PC-9 (cell line): ENCODE measurements at places on chromosomes 12 and 14. TPM values are rescaled to one million over a fixed set of nuclear protein-coding genes. Genes with fewer than 3 reads are reported as not detected.

The TPPP2 gene
- not detected in 2 replicates for total RNA-seq

The PDZRN4 gene
- not detected in 2 replicates for total RNA-seq

DNA sequence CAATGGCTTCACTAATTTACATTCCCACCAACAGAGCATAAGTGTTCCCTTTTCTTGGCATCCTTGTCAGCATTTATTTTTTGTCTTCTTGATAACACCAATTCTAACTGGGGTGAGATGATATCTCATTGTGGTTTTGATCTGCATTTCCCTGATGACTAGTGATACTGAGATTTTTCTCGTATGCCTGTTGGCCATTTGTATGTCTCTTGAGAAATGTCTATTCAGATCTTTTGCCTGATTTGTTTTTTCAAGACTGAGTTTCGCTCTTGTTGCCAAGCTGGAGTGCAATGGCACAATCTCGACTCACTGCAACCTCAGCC, 4.7 kb upstream of the PLD4 start:
- DNase-seq: no peak

GRCh38 chr12:98869886-98870503, 224.9 kb downstream of the APAF1 start:
- DNase-seq: no peak

- DNase-seq: no peak
These were observed 390.1 kb downstream of the KCNH5 start for GRCh38 chr14:62655166-62655565.

The HHIPL1 gene
- total RNA-seq: 0.28 and 0.48 TPM in 2 replicates

DNA sequence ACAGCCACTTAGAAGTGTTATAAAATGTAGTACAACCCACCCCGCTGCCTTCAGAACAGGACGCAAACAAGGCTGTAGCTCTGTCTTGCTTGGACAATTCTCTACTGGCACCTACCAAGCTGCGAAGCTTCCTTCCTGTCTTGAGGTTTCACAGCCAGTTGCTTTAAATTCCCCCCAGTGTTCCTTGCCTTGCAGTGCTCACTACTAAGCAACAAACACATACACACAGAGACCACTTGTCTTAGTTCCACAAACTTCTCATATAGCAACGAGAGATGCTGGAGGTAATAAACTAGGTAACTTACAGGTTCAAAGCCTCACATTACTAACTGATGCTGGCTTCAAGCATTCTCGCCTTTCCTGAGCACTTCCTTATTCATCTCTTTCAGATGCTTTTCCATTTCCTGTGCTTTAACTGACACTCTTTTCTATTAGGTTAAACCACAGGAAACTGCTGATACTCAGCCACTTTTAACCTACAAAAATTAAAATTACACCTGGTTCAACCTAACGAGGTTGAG, 91.5 kb upstream of the PTGDR start:
- no peak for DNase-seq

GRCh38 chr12:124162151-124163110, 132.5 kb upstream of the RFLNA start:
- DNase-seq: no peak

The GPD1 gene
- total RNA-seq: 0.24 and 1.0 TPM in 2 replicates

DNA sequence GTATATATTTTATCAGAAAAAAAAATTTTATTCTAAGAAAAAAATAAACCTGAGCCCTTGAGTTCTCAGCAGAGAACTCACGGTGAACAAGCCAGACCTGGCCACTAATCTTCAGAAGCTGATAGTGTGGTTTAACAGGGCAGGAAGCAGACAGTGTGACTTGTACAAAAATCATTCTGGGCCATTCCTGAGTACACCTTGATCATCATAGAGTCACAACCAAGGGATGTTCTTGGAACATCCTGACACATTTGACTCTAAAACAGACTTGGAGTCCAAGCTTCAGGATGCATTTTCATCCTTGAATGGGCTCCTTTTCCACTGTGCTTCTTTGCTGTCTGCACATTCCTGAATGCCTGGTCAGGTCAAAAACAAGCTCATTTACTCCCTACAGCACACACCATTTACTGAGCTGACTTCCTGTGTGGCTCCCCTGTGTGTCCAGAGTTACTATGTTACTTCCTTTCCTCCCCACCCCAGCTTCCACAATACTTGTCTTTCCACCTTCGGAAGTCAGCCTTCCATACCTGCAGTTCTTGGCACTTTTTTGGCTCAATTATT, 112.0 kb downstream of the ANO6 start:
- no peak for DNase-seq

DNA sequence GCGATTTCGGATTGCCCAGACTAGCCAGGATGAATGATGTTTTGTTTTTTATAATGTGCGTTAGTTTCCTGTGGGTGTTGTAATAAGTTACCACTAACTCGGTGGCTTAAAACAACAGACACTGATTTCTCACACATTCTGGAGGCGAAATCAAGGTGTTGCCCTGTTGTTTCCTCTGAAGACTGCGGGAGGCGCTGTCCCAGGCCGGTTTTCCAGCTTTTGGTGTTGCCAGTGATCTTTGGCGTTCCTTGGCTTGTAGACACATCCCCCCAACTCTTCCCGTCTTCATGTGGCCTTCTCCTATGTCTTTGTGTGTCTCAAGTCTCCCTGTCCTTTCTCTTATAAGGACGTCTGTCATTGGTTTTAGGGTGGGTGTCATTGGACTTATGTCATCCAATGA, 267.7 kb downstream of the AACS start:
- DNase-seq: no peak

GRCh38 chr12:57369202-57369601, 61.6 kb downstream of the R3HDM2 start:
- DNase-seq: no peak

The PDE3A gene
- total RNA-seq: not detected in 2 replicates

- no peak for DNase-seq
These were observed 378.8 kb upstream of the DCN start for GRCh38 chr12:91561301-91561957.

DNA sequence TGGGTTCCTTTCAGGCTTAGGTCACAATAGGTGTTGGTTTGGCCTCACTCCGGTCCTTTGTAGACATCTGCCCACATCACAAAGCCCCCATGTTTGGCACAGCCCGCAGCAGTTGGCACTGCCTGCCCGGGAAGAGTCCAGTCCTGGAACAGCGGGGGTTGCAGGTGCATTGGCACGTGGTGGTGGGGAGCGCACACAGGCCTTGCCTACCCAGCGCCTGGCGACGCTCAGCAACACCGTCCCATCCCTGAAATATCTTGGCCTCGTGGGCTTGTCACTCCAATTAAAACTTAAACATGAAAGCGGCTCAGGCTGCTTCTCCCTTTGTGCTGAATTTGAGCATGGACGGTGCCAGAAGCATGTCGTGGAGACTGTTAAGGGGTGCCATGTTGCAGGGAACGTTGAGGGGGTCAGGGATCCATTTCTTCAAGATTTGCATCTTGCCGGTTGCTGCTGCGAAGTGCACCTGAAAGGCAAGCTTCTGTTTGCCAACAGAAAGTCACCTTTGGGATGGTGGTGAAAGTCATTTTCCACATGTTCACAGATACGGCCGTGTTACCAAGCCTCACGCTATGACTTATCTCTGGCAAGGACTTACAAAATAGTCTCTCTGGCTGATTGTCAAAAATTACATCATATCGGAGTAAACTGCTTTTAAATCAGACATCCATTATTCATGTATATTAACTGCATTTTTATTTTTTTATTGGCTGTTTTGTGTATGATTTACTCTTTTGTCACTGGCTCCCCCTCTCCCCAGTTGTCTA, 91.5 kb downstream of the FBXW8 start:
- no peak for DNase-seq

The PTPRQ gene
- not detected in 2 replicates for total RNA-seq

GRCh38 chr14:74804219-74804825, 41.2 kb downstream of the YLPM1 start:
- DNase-seq: peak; percentile 65

The OR4E2 gene
- total RNA-seq: not detected in 2 replicates

The CLEC1B gene
- total RNA-seq: not detected in 2 replicates

The FIGNL2 gene
- not detected in 2 replicates for total RNA-seq

The LUM gene
- total RNA-seq: not detected in 2 replicates

The CSRP2 gene
- total RNA-seq: 4.1 and 4.5 TPM in 2 replicates

GRCh38 chr14:103499709-103500108, 22.9 kb downstream of the CKB start:
- no peak for DNase-seq

DNA sequence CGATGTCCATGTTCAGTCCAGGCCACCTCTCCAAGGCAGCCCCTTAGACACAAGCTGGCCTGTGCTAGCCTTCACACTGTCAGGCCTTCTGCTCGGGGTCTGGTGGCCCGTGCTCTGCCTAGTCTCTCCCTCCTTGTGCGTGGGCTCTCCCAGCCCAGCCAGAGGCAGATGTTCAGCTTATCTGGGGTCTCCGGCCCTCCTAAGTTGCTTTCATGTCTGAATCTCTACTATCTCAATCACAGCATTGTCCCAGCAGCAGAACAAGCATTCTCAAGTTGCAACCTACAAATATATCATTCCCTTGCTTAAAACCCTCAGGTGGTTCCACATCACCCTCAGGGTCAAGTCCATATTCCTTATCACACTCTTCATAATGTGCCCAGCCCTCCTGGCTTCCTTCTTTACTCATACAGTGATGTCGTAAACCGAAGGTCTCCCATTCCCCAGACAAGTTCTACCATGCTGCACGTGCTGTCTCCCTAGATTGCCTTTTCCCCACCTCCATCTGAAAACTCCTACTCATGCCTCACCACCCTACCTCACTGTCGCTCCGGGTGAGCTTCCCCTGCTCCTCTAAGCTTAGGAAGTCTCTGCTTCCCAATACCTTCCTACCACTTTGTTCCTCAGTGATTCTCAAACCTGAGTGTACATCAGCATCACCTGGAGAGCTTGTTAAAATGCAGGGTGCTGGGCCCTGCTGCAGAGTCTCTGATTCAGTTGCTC, 1.5 kb downstream of the KRT73 start:
- no peak for DNase-seq

DNA sequence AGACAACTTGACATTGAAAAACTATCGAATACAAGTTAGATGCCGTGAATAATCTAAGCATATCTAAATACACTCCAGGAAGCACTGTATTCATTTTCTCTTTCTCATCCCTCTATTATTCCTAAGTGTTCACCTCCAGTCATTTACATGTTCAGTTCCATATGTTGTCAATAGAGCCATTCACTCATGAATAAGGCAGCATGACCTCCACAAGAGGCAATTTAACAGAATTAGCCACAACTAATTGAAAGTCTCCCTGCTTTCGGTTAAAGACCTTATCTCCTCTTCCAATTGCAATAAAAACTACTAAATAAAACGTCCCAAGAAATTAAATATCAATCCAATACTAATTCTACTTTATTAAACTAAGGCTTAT, 1.8 kb downstream of the LRIG3 start:
- no peak for DNase-seq

DNA sequence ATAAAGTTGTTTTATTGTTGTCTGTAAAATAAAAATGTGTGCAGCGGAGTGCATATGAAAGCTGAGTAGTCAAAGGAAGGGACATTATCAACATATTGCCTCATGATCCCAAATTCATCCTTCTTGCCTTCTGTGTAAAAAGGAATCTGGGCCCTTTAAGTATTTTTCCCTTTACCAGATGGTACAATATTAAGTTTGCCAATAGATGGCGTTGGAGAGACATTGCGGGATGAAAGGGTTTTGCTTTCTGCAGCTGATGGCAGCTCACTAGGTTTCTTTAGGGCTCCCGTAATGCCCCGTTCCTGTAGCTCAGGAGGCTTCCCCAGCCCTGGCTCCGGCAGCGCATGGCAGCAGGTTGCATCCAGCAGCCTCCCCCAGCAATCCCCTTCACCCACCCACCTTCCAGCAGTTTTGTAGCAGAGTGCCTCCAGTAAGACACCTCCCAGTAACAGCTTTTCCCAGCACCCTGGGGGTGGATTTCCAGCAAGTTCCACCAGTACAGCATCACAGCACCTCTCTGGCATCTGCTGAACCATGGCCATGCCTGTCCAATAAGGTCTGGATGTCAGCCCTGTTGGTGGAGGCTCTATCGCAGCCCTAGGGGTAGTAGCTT, 354.4 kb downstream of the MED13L start:
- DNase-seq: peak; percentile 46

The KRT80 gene
- total RNA-seq: 84.1 and 94.9 TPM in 2 replicates

DNA sequence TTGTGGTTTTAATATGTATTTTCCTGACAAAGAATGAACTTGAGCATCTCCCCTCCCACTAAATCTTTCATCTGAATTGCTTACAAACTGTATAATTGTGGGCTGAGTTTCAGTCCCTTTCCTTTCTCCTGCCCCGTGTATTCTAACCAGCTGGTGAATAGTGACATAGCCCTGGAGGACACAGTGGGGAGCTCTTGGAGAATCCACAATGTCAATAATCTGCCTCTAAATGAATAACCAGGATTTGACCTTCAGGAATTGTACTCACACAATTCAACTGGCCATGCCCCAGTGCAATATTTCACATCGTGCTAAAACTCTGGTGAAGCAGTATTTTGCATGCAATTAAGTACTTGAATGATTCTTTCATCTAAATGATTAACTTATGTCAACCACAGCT, 177.2 kb downstream of the C12orf42 start:
- no peak for DNase-seq

The RERGL gene
- total RNA-seq: not detected in 2 replicates

The NEK9 gene
- 170 and 174 TPM in 2 replicates for total RNA-seq
